ENCODE measurements at places on chromosomes 2 and 18.

DNA sequence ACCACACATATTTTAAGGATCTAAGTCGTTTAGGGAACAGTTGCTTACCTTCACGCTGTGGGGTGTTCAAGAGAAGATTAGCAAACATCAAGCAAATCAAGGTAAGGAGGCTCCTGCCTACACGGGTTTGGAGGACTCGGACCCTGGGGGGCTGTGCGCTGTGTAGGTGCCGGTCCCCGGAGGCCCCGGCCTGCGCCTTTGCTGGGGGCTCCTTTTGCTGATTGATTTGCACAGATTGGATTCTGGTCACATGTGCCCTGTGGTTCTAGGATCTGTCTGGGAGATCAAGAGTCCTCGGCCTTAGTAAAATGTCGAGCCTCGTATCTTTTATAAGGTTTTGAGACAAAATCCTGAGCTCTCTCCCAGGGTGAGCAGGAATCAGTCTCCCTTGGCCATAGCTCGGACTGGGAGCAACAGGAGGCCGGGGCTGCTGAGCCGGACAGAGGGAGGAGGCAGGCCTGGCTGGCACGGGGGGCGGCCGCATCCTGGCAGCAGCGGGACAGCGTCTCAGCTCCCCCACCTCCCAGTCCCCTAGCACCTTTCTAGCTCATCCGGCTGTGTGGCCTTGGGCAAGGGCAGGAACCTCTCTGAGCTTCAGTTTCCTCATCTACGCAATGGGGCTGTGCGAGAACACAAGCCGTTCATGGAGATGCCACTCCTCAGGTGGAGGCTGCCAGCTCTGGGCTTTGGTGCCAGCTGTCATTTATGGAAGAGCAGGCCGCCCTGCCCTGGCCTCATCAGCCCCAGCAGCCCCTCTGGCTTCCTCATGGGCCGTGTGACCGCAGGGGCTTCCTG is 147.2 kb downstream of the MBP start:
- DNase-seq, result no peak

DNA sequence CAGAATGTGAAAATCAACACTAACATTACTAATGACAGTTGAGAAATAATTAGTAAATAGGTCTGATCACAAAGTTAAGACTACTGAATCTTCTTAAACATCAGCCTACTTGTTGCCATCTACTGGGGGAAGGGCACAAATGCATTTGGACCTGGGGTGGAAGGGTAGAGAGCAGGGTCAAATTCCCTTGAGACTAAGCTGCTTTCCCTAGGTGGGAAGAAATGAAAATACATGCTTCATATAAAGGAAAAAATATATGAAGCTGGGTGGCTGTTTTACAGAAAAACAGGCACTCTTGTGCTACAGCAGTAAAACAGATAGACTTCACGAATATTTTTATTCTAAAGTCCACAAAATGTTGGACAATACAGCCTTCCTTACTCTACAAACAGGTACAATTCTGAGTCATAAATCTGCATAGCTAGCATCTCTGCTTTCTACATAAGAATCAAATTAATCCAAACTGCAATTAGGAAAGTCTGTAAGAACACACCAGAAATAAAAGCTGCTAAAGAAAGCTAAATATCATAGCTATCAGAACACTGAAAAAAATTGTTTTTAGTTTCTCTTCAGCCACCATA is 10.9 kb downstream of the TRIP12 start:
- no peak for DNase-seq

- DNase-seq, result no peak
Observed at GRCh38 chr2:129575431-129575830, 404.0 kb upstream of the RAB6C start.

DNA sequence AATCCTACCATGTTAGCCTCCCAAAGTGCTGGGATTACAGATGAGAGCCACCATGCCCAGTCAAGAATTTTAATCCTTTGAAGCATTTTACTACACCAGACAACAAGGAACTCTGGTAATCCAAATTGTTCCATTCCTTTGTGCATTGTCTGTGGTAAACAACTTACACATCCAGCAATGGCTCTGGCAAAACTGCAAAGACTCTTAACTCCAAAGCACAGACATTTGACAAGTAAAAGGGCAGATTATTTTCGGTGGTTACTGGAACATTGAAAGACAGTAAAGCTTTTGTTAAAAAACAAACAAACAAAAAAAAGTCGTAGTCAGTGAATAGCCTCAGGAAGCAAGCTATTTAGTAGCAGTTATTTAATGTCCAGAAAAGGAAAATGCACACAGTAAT is 33.2 kb upstream of the RMND5A start:
- no peak for DNase-seq

- DNase-seq, result no peak
Observed at GRCh38 chr2:62197011-62197924, 1.4 kb downstream of the B3GNT2 start.
